ENCODE measurements at places on chromosomes 7 and 10.

GRCh38 chr7:139783647-139784385 lies 6.0 kb upstream of the HIPK2 start:
- DNase-seq: no peak

DNA sequence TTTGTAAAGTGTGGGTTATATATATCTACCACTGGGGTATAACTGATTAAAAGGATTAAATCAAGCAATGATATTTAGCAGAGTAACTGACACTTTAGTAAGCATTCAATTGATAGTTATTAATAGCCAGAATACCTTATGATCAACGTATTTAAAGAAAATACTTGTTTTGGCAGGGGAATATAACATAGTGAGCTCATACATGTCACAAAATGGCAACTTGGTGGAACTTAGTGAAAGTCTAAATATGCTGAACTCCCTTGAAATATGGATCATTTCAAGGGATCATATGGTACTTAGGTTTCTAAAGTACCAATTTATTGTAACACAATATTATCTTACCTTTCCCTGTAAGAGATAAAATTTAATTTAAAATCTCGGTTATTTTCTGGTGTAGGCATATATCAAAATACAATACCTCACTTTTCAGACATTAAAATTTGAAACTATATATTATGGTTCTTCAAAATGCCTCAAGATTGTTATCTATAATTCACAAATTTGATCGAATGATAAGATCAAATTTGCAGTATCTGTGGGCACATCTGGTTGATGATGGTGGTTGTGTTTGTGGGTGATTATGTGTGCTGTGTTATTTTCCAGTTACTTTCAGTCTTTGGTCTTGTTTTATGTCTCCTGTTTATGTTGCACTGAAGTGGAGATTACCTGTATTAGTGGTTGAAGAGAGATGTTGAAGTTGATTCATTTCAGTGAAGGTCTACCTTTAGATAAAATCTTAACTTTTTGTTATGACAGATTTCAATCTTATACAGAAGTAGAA lies 5.2 kb downstream of the ARL4A start:
- no peak for DNase-seq

GRCh38 chr7:106521541-106521940 lies 139.4 kb downstream of the CCDC71L start:
- no peak for DNase-seq

DNA sequence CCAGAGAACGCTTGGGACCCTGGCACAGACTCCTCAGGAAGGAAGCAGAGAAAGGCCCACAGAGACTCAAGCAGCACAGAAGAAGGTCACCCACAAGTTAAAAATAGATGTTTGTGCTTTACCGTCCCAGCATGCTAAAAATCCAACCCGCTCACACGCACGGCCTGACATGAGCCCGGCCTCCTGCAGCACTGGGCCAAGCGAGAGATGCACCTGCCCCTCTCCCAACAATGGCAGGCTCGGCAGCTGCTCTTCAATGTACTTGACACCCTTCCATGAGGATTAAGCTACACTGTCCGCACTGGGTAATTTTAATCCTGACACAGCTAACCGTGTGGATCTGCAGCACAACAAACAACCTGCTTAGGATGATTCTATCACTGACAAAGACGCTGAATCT lies 9.3 kb downstream of the DIP2C start:
- DNase-seq: no peak

- DNase-seq: no peak
These were observed 144.2 kb upstream of the RNF32 start for GRCh38 chr7:156496363-156496769.

- DNase-seq: peak; percentile 73
These were observed 135.2 kb downstream of the CUX1 start for GRCh38 chr7:101952355-101953247.

GRCh38 chr10:26513101-26513500 lies 75.0 kb downstream of the APBB1IP start:
- DNase-seq: no peak

GRCh38 chr7:13067036-13067435 lies 379.6 kb downstream of the ARL4A start:
- DNase-seq: no peak

- DNase-seq: no peak
These were observed 19.6 kb downstream of the IKZF1 start for GRCh38 chr7:50324113-50324512.

DNA sequence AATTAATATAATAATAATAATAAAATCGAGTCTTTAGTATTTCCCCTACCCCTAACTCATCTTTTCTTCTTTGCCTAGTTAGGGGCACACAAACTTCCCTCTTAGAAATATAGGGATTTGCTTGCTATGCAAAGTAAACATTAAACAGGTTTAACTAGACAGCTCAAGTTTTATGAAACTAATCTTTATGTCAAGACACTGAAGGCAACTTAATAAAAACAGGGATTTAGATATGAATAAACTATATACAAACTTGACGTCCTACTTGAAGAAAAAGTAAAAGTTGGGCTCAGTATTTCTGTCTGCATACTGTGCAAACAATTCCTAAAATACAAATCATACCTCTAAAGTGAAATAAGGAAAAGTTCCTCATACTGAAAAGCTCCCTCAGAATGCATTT lies 52.1 kb upstream of the CAV2 start:
- no peak for DNase-seq

DNA sequence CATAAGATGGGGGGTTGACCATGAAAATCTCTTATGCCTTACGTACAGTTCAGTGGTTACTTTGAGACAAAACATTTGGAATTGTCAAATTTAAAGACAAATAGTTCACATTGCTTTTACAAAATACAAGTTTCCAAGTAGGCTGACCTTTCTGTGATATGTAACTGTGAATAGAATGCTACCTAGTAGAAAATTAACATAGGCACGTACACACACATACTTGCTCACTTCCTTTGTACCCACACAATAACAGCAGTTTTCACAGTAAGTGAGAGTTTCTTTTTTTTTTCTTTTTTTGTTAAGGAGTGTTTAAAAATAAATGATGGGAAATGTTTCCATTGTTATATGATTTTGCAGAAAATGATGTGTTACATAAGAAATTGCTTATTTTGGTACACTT lies 53.3 kb upstream of the SP8 start:
- no peak for DNase-seq

Measured in fibroblast of gingiva (primary cell).